Stimulated activated CD8-positive, alpha-beta memory T cell treated with anti-CD3 and anti-CD28 coated beads, Interleukin-15, amount 100 ng/mL, for 1 hour (primary cell): ENCODE measurements at places on chromosomes 5 and 9.

DNA sequence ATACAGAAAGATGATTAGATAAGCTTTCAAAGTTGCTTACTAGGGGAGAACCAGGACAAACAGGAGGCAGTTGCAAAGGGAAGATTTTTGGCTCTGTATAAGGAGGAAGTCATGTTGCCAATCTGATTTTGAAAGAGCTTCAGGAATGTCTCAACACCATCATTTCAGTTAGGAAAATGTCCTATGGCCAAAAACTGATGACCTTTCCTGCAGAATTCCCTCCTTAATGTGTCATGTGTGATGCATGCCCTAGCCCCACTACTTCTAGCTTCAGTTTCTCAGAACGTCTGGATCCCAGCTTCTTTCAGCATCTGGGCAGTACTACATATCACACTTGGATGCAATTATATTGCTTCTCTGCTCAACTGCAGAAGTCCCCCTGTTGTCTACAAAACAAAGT, 211.5 kb upstream of the NREP start:
- DNase-seq, result no peak

- no peak for DNase-seq
Measured at GRCh38 chr9:27003426-27004077, 1.9 kb downstream of the LRRC19 start.

DNA sequence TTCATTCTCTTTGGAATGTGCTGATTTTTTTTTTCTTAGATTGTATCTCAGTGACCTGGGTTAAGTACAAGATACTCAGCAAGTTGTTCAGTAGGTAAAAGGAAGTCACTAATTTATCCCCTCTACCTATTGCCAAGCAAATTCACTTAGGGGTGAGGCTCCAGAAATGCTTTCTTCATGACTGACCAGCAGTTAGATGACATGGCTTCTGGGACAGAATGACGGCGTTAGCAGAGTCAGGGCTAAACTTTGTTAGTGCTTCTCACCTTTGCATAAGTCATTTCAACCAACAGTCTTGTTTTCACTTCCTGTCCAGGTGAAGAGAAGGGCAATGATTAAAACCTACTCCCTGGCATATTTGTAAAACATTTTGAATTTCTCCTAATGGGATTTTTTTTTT, 20.2 kb upstream of the MTAP start:
- DNase-seq, result no peak

DNA sequence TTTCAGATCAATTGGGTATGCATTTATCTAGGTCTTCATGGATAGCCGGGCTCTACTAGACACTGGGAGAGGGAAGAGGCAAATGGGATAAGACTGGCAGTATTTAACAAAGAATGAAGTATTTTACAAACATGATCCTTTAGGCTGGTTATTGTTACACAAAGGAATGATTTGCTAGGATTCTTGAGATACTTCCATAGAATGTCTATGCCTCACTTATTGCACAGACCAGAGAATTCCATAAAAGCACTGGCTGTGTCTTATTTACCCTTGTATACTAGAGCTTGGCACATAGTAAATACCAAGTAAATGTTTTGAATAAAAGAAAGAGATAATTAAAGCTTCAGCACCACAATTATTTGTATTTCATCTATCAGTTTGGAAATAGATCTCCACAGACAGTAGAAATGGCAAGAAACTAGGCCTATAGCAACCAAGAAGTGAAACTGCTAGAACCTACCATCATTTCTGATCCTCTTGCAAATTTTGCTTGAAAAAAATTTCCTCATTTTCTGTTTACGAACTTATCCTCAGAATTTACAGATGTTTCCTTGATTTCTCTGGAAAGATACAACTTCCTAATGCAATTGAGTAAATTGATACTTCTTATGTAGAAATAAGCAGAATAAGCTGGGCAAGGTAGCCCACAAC, 3.8 kb downstream of the PDCD1LG2 start:
- no peak for DNase-seq

DNA sequence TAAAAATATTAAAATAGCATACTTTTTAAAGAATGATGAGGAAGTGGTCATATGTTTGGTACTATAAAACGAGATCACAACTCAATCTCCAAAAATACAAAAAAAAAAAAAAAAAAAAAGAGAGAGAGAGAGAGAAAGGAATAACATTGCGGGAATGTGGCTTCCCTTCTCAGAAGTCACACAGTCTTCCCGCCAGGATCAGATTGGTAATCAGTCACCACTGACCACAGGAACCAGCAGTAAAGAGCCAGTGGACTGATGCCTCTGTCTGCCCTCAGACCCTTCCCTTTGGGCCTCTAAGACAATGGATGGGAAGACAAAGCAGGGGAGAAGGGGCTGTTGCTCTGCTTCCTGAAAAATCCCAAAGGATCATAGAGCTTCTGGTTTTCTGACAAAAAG, 104.9 kb downstream of the KLHL3 start:
- no peak for DNase-seq

DNA sequence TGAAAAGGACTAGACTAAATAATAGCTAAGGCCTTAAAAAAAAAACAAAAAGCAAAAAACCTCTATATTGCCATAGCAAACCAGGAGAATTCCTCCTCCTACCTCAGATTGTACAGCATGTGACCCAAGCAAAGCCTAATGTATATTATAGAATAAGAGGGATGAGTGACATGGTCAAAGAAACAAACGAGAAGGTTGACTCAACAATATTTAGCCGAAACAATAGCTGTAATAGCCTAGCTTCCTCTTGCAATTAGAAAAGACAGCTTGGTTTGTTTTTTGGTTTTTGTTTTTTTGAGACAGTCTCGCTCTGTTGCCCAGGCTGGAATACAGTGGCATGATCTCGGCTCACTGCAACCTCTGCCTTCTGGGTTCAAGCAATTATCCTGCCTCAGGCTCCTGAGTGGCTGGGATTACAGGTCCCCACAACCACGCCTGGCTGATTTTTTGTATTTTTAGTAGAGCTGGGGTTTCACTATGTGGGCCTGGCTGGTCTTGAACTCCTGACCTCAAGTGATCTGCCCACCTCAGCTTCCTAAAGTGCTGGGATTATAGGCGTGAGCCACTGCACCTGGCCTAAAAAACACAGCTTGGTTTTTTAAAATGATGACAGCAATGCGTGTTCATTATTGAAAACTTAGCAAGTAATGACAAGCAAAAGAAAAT, 5.6 kb downstream of the NLN start:
- DNase-seq, result no peak

DNA sequence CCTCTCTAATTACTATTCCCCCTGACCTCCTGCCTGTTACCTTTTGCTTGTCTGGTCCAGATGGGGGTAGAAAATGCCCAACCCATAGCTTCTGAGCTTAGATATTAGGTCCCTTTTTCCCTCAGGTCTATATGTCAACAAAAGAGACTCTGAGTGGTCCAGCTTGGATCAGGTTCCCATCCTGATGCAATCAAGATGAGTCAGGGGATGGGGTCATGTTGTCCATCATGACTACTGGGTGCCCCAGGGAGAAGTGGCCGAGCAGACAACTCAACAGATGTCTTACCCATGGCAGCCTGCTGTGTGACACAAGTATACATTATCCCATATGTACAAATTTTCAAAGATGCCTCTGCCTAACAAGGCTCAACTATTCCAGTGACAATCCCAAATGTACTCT, 9.1 kb upstream of the ANKH start:
- no peak for DNase-seq

DNA sequence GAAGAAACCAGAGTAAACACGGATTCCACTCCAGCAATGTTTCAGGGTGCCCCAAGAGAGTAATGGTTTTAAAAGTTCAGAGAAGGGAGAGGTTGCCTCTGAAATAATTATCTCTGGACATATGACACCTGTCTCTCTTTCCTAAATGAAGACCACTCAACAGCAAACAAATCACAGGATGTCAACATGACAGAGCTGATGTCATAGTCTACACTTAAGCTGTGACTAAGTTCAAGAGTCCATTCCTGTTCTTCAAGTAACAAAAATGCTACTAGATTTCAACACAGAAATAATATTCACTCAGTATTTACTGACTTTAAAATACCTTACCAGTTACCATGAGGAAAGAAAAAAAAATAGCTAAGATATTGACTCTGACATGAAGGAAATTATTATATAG, 44.7 kb upstream of the SLC30A5 start:
- no peak for DNase-seq

- DNase-seq, result no peak
Measured at GRCh38 chr5:174744896-174745295, 20.5 kb downstream of the MSX2 start.

DNA sequence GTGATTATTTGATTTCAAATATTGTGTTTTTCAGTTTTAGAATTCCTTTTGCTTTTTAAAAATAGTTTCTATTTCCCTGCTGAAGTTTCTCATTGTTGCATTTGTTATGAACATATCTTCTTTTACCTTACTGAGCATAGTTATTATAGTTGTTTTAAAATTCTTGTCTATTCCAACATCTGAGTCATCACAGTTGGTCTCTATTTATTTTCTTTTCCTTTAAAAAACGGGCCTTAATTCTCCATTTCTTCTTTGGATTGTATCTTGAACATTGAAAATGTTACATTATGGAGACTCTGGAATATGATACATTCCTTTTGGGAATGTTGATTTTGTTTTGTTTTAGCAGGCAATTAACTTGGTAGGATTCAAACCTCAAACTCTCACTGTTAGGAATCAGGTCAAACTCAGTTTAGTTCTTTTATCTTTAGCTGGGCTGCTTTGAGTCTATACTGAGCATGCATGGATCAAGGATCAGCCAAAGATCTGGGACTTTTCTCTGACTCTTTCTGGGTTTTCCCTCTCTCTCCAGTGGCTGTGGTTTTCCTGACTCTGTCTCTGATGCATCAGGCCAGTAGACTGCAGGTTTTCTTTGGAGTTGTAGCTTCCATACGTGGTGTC, 70.3 kb downstream of the TEK start:
- DNase-seq, result no peak

DNA sequence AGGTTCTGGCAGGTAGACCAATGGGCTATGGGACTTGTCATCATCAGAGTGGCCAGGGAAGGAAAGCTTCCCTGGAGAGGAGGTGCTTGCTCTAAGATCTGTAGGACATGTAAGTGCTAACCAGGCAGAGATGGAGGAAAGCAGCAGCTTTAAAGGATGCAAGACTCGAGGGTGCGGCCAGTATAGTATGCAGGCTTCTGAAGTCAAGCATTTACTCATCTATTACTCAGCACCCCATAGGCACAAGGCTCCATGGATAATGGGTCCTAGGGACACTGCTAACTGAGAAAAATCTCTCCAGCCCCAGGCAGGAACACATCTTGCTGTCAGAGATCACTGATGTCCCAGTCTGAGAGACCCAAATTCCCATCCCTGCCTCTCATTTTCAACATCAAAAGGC, 49.7 kb downstream of the WWC1 start:
- no peak for DNase-seq

DNA sequence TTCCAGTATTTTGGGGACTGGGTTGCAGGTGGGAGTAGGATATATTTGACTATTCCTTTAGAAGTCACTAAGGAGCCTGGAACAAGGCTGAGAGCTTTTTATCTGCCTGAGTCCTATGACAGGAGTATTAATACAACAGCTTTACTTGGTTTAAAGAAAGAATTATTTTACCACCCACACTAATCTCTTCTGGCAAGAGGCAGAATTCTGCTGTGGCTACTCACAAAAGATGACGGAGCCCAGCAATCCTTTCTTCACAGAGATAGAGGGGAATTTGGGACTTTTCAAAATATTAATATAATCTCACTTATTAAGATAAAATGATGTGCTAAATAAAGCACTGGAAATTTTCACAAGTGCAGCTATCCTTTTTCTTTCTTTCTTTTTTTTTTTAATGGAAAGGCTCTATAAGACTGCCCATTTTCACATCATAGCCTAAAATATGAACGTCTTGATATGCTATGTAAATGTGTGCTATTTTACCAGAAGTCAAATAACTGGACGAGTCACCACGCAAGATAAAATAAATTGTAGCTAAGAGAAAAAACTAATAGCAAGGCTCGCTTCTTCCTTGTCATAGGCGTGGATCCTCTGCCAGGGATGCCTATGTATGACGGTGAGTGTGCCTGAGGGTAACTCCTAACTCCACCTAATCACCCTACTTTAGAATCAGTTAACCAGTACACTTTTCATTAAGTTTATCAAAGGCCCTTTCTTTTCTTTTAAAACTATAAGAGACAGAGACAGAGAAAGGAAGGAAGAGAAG, 76.3 kb downstream of the ZNF608 start:
- DNase-seq, result no peak

DNA sequence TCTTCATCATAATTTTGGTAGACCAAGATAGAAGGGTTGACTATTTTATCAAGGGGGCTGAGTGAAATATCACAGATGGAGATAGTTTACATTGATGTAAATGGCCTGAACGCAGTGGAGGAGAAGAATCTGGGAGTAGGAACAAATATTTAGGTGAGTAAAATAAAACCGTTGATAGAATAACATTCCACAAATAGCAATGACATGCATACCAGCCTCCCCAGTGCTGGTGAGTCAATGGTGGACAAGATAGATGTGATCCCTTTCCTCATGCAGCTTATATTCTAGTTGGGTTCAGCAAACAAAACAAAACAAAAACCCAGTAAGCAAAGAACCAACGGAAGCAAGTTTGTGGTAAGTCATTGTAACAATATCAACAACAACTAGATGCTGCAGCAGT, 385.2 kb downstream of the FAM170A start:
- no peak for DNase-seq

DNA sequence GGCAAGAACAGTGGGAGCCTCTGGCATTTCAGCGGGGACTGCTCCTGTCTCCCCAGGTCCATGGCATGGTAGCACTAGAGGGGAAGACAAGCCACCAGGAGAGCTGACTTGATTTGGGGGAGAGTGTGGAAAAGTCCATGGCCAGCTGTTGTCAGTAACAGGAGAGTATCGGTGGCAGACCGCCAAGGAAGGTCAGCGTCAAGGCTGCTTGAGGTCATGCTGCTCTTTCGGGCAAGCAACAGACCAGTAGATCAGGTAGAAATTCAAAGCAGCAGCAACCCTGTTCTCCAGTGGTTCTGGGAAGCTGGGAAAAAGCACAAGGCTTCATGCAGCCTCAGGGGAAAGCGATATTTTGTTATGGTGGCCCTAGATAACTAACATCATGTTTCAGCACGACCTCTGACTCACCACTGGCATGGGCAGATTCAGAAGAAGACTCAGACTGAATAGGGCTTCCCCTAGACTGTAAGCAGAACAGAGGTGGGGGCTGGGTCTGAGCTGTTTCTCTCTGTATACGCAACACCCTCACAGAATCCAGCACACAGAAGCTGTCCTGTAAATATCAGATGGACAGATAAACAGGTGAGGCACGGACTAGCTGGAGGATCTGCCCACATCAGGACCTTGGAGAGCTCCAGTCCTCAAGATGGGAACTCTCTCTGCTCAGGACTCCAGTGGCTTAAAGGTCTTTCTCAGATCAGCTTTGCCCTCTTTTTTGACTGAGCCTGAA, 35.2 kb upstream of the PLEKHG4B start:
- DNase-seq, result no peak

DNA sequence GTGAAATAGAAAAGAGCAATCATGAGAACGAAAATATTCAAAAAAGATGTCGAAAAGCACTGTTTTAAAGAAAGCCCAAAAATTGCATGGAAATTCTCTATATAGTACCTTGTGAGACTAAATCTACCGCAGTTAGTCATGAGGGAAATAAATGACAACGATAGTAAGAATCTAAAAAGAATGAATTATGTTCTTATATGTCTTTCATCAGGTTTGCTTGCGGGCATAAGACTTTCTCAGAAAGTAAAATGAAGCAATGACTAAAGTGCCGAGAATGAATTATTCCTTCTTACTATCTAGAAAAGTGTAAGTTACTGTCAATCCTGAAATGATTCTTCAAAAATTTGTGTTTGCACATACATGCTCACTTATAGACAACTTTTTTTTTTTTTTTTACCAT, 26.4 kb downstream of the PTPRD start:
- DNase-seq, result no peak
